ENCODE measurements at places on chromosomes 3 and 15.

GRCh38 chr3:88452228-88452627 is 302.5 kb downstream of the C3orf38 start:
- no peak for DNase-seq

- DNase-seq, result no peak
Measured at GRCh38 chr15:61038910-61039309, 190.2 kb downstream of the RORA start.

DNA sequence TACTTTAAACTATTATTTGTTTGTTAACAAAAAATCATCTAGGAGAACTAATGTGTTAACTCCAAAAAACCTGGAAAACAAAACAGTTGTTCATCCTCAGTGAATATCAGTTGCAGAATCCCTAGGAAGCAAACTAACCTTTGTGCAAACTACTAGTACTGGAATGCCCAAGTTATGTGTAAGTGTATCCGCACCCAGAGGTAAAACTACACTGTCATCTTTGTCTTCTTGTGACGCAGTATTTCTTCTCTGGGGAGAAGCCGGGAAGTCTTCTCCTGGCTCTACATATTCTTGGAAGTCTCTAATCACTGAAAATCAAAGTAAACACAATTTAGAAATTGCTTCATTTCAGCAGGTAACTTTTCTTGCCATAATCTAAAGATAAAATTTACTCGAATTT is 29.8 kb downstream of the DYNC1LI1 start:
- no peak for DNase-seq

- DNase-seq, result no peak
Measured at GRCh38 chr3:147572970-147573340, 163.8 kb downstream of the ZIC1 start.

GRCh38 chr3:53164911-53165310 is 3.9 kb downstream of the PRKCD start:
- DNase-seq, result no peak

Measured in breast epithelium (tissue), 4 donors.